NCI-H460 (cell line): ENCODE measurements at places on chromosomes 2 and 18. TPM values are rescaled to one million over a fixed set of nuclear protein-coding genes. Genes with fewer than 3 reads are reported as not detected.

MRPL44 gene
- total RNA-seq = 55.7 and 62.1 TPM in 2 replicates

IL1RN gene
- not detected in 2 replicates for total RNA-seq

PROM2 gene
- total RNA-seq = 0.06 and 0.15 TPM in 2 replicates

MYOM1 gene
- 0.10 and 0.32 TPM in 2 replicates for total RNA-seq

SLC9A4 gene
- not detected in 2 replicates for total RNA-seq

ZNF396 gene
- 1.1 and 1.2 TPM in 2 replicates for total RNA-seq

AAK1 gene
- total RNA-seq = 37.7 and 39.4 TPM in 2 replicates

SLC4A5 gene
- total RNA-seq = 0.40 and 1.6 TPM in 2 replicates

STPG4 gene
- total RNA-seq = 0.32 TPM in 1 of 2 replicates, not detected in the other

VRK2 gene
- 38.7 and 48.4 TPM in 2 replicates for total RNA-seq

GAD1 gene
- not detected in 2 replicates for total RNA-seq

AQP12A gene
- total RNA-seq = not detected in 2 replicates

SPHKAP gene
- total RNA-seq = not detected in 2 replicates

HDLBP gene
- total RNA-seq = 603 and 606 TPM in 2 replicates

WNT10A gene
- total RNA-seq = not detected in 2 replicates

ASNSD1 gene
- 73.2 and 82.4 TPM in 2 replicates for total RNA-seq

RIT2 gene
- not detected in 2 replicates for total RNA-seq

CABYR gene
- total RNA-seq = 36.7 and 37.3 TPM in 2 replicates

CYS1 gene
- total RNA-seq = 0.14 and 0.22 TPM in 2 replicates

PIEZO2 gene
- total RNA-seq = not detected in 2 replicates

NOSTRIN gene
- total RNA-seq = 10.0 and 11.1 TPM in 2 replicates

GNAL gene
- 8.6 TPM in 2 replicates for total RNA-seq

RGPD3 gene
- 0.05 and 0.06 TPM in 2 replicates for total RNA-seq

CHRND gene
- total RNA-seq = 0.05 TPM in 1 of 2 replicates, not detected in the other

AOX1 gene
- 10.7 and 15.2 TPM in 2 replicates for total RNA-seq

TP53I3 gene
- total RNA-seq = 20.2 and 21.4 TPM in 2 replicates

TBC1D8 gene
- 25.9 and 27.8 TPM in 2 replicates for total RNA-seq

SIX3 gene
- 0.17 TPM in 2 replicates for total RNA-seq

KCNK3 gene
- total RNA-seq = 0.87 and 1.2 TPM in 2 replicates

EPB41L3 gene
- total RNA-seq = 499 and 554 TPM in 2 replicates

TXNL1 gene
- 73.2 and 75.8 TPM in 2 replicates for total RNA-seq

PAX8 gene
- total RNA-seq = 1.0 and 1.4 TPM in 2 replicates

DCDC2C gene
- not detected in 2 replicates for total RNA-seq

TEKT4 gene
- not detected in 2 replicates for total RNA-seq

CCT4 gene
- total RNA-seq = 304 and 317 TPM in 2 replicates

SCN9A gene
- total RNA-seq = 45.1 and 58.6 TPM in 2 replicates

GALNT5 gene
- total RNA-seq = 2.2 and 3.0 TPM in 2 replicates
